Caco-2 (cell line): ENCODE measurements at places on chromosomes 7 and 10. TPM values are rescaled to one million over a fixed set of nuclear protein-coding genes. Genes with fewer than 3 reads are reported as not detected.
A peak's percentile ranks its signal among the peaks of the same experiment; 100 is the strongest.

GRCh38 chr7:116403265-116403664, 96.3 kb upstream of the CAV2 start:
- no peaks in the 10 kb centered on the region for H3K36me3 ChIP-seq
- no peaks in the 10 kb centered on the region for H3K27me3 ChIP-seq
- no peak overlapping the region for H3K27ac ChIP-seq
- no peak overlapping the region for H3K4me3 ChIP-seq

DNA sequence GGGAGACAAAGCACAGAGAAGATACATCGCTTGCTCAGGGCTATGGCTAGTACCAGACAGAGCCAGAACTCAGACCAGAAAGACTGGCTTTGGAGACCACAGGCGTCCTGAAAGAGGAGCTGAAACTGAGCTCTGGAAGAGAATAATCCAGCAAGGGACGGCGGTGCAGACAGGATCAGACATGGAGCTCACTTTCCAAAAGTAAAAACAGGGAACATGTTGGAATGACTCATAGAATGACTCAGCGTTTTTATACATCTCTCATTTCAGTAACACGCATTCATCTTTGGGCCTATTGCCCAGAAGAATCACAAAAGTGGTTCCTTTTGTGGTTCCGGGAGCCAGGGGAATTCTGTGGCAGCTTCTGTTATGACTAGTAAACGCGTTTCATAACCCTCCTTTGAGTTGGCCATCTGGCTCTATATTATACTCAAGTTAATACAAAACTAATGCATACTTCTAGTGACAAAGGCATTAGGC, 37.2 kb downstream of the PLEKHS1 start:
- peak; percentile 9 for DNase-seq
- H3K27ac ChIP-seq = peak overlapping the region; percentile 58
- peaks cover 8% of the 10 kb centered on the region for H3K4me1 ChIP-seq
- no peaks in the 10 kb centered on the region; the same call in 1 of the 2 replicates for H3K36me3 ChIP-seq
- H3K4me3 ChIP-seq = no peak overlapping the region

DNA sequence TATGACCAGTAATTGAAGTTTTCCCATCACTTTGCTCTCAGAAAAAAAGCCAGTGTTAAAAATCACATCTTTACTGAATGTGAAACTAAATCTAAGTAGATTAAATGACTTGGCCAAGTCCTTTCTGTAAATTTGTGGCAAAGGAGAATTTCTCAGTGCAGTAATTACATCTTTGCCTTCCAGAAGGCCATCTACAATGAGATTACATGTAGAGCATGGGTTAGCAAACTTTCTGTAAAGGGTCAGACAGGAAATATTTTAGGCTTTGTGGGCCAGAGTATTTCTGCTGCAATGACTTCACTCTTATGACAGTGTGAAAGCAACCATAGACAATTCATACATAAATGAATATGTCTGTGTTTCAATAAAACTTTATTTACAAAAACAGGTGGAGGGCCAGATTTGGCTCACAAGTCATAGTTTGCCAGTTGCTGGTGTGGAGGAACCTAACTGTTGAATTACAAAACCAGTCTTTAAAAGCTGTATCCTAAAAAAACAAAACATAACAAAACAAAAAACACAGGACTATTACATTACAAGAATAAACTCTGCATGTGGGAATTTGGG, 191.0 kb downstream of the TAX1BP1 start:
- H3K36me3 ChIP-seq = no peaks in the 10 kb centered on the region
- no peak overlapping the region for H3K27ac ChIP-seq
- no peaks in the 10 kb centered on the region for H3K27me3 ChIP-seq
- DNase-seq = no peak
- no peak overlapping the region for H3K4me3 ChIP-seq

DNA sequence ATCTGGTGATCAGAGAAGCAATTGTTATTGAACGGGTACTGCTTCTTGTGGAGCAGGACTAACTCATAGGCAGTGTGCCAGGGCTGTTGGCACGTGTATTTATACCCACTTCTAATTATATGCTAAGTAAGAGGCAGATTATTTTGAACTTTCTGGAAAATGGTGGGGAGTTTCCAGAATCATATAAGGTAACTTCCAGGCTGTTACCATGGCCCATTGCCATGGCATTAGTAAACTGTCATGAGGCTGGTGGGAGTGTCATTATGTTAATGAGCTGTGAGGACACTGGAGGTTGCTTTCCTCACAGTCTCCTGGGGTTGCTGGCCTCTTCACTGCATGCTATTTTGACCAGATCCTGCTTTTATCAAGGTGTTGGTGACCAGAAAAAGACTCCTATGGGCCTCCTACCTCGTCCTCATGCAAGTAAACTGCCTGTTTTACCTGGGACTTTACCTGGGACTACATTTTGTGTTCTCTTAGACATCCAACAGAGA, 122.6 kb downstream of the KCND2 start:
- DNase-seq = no peak
- no peak overlapping the region for H3K4me3 ChIP-seq
- H3K27ac ChIP-seq = no peak overlapping the region
- no peaks in the 10 kb centered on the region for H3K36me3 ChIP-seq
- H3K4me1 ChIP-seq = no peaks in the 10 kb centered on the region

The GRID2IP gene
- total RNA-seq = 0.65 and 0.95 TPM in 2 replicates

The SPRN gene
- total RNA-seq = not detected in 2 replicates

The FOXI2 gene
- total RNA-seq = not detected in 2 replicates

The GPR37 gene
- 0.50 and 0.77 TPM in 2 replicates for total RNA-seq

The EPO gene
- total RNA-seq = 0.72 and 1.1 TPM in 2 replicates
